ENCODE measurements at places on chromosomes 7 and 10.

GRCh38 chr10:78438907-78439809, 405.5 kb downstream of the RPS24 start:
- peaks cover 35% of the 10 kb centered on the region for H3K27me3 ChIP-seq
- H3K4me1 ChIP-seq: no peaks in the 10 kb centered on the region
- ATAC-seq: no peak
- no peaks in the 10 kb centered on the region for H3K36me3 ChIP-seq
- H3K4me3 ChIP-seq: no peak overlapping the region

DNA sequence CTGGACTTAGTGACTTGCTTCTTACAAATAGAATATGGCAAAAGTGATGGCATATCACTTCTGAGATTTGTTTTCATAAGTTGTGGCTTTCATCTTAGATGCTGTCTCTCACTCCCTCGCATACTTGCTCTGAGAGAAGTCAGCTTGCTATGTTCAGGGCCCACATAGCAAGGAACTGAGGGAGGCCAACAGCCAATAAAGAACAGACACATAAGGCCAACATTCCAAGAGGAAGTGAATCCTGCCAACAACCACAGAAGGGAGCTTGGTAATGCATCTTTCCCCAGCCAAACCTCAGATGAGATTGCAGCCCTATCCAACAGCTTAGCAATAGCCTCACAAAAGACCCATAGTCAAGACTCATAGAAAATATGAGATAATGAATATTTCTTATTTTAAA, 39.2 kb upstream of the DMTF1 start:
- H3K27ac ChIP-seq: no peak overlapping the region
- ATAC-seq: no peak
- peaks cover 12% of the 10 kb centered on the region for H3K36me3 ChIP-seq

GRCh38 chr7:33087356-33087755, 21.8 kb downstream of the RP9 start:
- H3K27ac ChIP-seq: no peak overlapping the region
- H3K4me1 ChIP-seq: peaks cover 10% of the 10 kb centered on the region
- no peaks in the 10 kb centered on the region for H3K27me3 ChIP-seq
- peaks cover 2% of the 10 kb centered on the region for H3K36me3 ChIP-seq
- ATAC-seq: no peak

- peaks cover 5% of the 10 kb centered on the region for H3K4me1 ChIP-seq
- H3K4me3 ChIP-seq: no peak overlapping the region
- no peak overlapping the region for H3K27ac ChIP-seq
- peak; percentile 89 for ATAC-seq
- peaks cover 6% of the 10 kb centered on the region for H3K36me3 ChIP-seq
These were observed 2.2 kb downstream of the CYP17A1 start for GRCh38 chr10:102835007-102835482.

DNA sequence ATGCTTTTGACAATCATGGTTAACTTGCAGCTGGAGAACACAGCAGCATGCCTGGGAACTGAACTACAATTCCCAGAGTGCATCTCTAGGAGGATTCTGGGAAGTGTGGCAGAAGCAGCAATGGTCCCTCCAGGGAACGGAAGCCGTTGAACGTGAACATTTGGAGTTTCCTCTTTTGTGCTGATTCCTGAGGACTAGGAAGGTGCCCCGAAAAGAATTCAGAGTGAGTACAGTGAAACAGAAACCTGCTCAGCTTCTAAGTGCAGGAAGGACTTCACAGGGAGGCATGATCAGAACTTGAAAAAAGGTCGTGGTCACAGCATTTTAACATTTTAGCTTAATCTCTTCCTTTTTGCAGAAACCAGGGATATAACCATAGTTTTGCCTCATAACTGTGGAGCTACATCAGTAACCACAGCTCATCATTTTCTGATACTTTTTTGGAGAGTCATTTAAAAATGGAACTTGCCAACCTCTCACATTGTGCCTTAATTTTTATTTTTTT, at the start of gene NUDT13:
Gene NUDT13, plus strand, starts transcription at position 111 of the 505 bp plus-strand sequence. CDS start 3,911 bp downstream, outside the sequence.
- ATAC-seq: peak; percentile 74
- peak within 1 kb of the TSS; percentile 80 for H3K27ac ChIP-seq
- H3K36me3 ChIP-seq: peaks cover 32% of the 10 kb centered on the region
- no peaks in the 10 kb centered on the region for H3K4me1 ChIP-seq
- H3K27me3 ChIP-seq: no peaks in the 10 kb centered on the region

DNA sequence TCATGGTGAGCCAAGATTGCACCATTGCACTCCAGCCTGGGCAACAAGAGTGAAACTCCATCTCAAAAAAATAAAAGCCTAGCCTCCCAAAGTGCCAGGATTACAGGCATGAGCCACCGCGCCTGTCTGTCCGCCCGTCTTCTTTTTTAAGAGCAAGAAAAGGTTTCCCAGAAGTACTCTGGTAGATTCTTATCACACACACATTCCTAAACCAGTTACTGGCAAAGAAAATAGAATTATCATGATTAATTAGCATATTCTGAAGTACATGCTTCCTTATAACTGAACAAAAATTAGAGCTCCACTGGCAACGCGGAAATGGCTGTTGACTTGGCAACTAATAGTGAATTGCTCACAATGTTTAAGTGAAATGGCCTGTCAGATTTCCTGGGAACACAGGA, 87.0 kb downstream of the ADK start:
- no peaks in the 10 kb centered on the region for H3K4me1 ChIP-seq
- no peak for ATAC-seq
- no peak overlapping the region for H3K27ac ChIP-seq
- H3K4me3 ChIP-seq: no peak overlapping the region
- peaks cover 5% of the 10 kb centered on the region for H3K36me3 ChIP-seq

GRCh38 chr7:45890902-45891461, 2.7 kb downstream of the IGFBP1 start:
- H3K36me3 ChIP-seq: no peaks in the 10 kb centered on the region
- H3K4me3 ChIP-seq: no peak overlapping the region
- H3K27ac ChIP-seq: no peak overlapping the region
- peaks cover 51% of the 10 kb centered on the region for H3K27me3 ChIP-seq
- ATAC-seq: no peak

Data from stimulated activated memory B cell treated with anti-CD40 and anti-IgM and Interleukin-4, amounts not matched to agents 10 μg/mL and 1 μg/mL and 100 μg/mL, for 72 hours (primary cell).